Foreskin keratinocyte (primary cell): ENCODE measurements at places on chromosomes 5 and 9.

GRCh38 chr5:144427866-144428265, 257.2 kb downstream of the KCTD16 start:
- DNase-seq, result no peak

DNA sequence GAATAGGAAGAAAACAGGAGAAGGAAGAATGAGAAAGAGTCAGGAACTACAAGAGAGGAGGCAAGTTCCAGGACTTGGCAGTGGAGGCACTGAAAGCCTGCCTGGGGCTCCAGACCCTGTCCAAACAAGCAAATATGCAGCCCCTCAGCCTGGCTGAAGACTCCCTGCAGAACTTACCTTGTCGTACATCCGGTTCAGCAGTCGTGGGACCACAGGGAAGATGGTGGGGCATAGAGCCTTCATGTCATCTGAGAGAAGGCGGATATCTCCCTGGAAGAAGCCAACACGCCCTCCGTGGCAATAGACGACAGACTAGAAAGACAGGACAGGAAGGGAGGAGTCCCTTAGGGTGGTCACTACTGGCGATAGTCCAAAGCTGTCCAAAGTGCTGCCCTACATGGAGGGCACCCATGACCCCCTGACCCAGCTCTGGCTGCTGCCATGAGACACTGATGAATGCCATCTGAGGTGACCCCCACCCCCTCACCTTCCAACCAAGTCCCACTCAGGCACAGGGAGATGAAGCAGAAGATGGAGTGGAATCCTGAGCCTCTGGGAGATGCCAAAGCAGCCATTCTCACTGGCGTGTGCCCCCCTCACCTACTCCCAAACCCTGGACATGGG, 27.7 kb upstream of the MEIKIN start:
- no peak for DNase-seq

DNA sequence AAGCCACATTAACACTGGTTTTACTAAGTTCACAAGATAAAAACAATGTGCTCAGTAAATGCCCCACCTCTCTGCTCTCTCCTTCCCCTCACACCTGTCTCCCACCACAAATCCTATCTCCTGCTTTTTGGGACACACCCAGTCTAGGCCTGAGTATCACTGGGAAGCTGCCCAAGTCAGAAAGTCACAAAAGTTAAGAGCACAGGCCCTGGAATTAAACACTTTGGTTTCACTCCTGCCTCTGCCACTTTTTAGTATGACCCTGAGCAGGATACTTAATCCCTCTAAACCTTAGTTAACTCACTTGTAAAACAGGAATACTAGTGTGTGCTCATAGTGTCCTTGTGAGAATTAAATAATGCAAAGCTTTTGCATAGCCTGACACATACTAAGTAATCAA, 11.3 kb downstream of the C5 start:
- no peak for DNase-seq

- peak; percentile 78 for DNase-seq
These were observed 45.2 kb downstream of the RNF180 start for GRCh38 chr5:64210866-64211265.

DNA sequence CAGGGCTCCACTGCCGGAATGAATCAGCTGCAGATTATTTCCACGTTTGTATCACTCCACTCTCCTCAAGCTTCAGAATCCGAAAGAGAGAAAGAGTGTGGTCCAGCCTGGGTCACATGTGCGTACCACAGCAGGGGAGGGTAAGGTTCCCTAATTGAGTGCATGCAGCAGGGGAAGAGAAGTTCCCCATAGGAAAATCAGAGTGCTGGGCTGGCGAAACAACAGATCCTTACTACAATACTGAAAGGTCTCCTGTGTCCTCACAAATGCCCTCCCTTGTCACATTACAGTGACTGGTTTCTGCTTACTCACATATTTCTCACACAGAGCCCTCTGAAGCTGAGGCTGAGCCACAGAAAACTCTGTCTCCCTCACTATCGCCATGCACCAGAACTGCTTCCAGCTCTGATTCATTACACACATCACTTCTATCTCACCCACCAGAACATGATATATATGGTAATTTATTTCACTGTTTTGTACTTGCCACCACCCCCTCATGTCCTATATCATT, 532.2 kb upstream of the TUSC1 start:
- DNase-seq, result no peak

DNA sequence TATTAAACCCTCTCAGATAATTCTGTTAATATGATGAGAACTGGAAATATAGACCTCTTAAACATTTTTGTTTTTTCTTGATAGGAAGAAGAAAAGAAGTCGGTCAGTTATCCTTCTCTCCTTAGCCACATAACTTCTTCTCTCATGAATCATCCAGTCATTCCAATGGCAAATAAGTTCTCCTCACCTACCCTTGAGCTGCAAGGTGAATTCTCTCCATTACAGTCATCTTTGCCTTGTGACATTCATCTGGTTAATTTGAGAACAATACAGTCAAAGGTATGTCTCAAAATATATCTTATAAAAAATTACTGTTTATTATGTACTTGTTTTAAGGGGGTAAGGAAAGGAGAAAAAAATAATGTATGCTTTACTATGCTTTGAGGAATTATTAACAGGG, 165.3 kb downstream of the MAN2A1 start:
- peak; percentile 55 for DNase-seq

GRCh38 chr5:78649861-78650496, 1.4 kb upstream of the LHFPL2 start:
- no peak for DNase-seq

DNA sequence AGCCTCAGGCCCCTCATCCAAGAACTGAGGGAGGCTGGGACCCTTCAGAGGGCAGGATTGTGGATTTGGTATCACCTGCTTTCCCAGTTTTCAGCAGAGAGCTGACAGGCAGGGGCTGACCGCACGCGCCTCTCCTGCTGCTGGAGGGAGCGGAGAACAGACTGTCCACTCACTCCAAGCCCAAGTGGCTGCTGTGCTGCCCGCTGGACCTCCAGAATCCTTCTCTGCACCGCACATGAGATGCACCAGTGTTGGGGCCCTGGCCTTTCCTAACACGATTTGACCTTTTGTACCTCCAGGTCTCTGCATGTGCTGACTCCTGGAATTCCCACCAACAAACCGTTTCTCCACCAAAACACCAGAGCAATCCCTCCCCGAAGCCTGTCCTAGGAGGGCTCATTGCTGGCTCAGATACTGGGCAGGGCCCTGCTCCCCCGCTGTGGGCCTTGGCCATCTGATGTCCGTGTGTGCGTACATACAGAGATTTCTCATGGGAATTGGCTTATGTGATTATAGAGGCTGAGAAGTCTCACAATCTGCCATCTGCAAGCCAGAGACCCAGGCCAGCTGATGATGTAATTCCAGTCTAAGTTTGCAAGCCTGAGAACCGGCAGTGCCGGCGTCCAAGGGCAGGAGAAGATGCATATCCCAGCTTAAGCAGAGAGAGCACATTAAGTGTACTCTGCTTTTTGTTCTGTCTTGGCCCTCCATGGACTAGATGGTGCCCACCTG, 141.7 kb downstream of the GADD45G start:
- no peak for DNase-seq

DNA sequence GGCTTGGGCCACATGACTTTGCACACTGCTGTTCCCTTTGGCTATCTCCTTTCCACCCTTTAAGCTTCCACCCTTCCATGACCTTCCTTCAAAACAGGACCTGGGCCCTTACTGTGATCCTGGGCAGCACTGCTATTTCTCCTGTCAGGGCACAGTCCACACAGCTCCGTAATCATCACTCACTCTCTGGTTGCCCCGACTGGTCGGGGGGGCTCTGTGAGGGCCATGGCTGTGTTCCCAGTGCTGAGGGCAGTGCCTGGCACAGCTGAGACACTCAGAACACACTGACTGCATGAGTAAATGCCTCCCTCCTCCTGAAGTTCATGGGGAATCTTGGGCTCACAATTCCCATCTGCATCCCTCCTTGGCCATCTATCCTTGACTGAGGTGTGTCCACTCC, 12.2 kb downstream of the TRAF1 start:
- no peak for DNase-seq

DNA sequence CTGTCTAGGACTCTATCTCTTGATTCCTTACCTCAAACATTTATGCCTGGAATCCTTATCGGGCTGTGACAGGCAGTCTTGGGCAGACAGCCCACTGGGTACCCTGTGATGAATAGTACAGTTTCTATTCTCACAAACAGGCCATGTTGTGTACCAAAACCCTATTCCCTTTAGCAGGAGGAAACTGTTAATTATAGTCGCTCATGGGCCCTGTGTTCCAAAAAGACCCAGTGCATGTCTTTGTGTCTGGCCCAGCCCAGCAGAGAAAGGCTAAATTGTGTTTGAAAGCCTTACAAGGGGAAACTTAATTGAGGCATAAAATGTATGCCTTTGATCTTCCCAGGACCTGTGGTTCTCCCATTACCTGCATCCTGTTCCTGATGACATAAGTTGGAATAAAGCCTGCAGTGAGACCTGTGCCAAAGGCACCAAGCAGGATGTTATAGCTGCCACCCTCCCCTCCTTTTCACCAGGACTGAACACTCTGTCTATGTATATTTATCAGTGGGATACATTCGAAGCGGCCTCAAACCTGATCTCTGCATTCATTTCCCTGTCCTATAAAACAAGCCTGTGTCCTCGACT, 43.3 kb downstream of the TLR4 start:
- no peak for DNase-seq
